Fibroblast of mammary gland (primary cell): ENCODE measurements at places on chromosomes 1 and 21.
A peak's percentile ranks its signal among the peaks of the same experiment; 100 is the strongest.

GRCh38 chr1:38285807-38286530, 239.4 kb upstream of the POU3F1 start:
- DNase-seq, result no peak

DNA sequence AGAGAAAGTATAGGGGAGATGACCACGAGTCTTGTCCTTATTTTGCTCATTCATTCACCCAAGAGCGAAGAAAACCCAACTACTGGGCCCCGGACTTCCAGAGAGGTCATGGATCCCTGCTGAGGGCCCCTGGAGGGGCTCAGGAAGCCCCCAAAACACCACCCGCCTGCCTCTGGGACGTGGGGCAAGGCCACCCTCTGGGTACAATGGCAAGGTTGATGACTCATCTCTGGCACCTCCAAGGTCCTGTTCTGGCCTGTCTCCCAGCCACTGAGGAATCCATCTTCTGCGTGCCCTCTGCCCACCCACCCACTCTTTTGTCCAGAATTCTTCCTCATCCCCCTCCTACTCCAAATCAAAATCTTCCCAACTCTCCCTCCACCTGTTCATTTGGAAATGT, 21.3 kb upstream of the PRDM15 start:
- DNase-seq, result no peak

GRCh38 chr1:66168948-66169671, 364.8 kb upstream of the SGIP1 start:
- peak; percentile 3 for DNase-seq

- DNase-seq, result peak; percentile 61
Measured at GRCh38 chr1:116954440-116954839, 44.7 kb downstream of the PTGFRN start.

DNA sequence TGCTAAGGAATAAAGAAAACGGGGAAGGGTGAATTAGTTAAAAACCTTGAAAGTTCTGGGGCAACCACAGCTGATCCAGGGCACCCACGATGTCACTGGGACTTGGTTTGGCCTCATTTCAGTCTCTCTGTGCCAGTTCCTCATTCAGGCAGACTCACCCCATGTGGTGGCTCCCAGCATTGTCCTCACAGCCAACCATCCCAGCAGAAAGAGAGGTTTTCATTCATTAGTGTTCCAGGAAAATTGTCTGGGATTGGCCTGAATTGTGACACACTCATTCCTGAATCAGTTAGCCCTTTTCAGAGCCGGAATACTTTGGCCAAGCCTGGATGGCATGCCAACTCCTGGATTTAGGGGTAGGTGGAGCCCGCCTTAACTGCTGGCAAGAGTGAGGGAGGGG, 367.7 kb downstream of the PRDM2 start:
- DNase-seq, result no peak

GRCh38 chr1:88022516-88022915, 661.6 kb upstream of the PKN2 start:
- no peak for DNase-seq

GRCh38 chr1:80988926-80989325, 811.8 kb upstream of the ADGRL2 start:
- peak; percentile 2 for DNase-seq

- DNase-seq, result no peak
Measured at GRCh38 chr1:63630666-63631065, 37.5 kb downstream of the PGM1 start.

DNA sequence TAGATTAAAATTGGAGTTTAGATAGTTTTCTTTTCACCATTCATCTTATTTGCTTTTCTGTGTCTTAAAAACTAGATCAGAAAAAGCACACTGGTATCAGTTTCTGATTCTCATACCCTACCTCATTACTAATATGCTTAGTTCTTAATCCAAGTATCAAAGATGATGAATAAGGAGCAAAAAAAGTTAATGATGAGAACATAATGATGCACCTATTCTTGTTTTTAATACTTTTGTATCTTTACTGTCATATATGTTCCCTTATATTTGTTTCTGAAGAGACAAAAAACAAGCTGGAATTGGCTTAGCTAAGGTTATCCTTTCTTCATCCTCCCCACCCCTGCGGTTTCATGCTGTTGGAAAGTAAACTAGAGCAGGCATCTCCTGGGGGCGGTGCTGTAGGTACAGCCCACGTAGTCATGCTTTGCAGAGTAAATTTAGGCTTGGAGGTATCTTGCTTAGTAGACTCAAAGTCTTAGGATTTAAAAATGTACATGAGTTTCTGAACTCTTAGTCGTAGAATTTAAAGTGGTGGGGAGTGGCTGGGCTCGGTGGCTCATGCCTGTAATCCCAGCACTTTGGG, 16.4 kb downstream of the CNIH4 start:
- no peak for DNase-seq

DNA sequence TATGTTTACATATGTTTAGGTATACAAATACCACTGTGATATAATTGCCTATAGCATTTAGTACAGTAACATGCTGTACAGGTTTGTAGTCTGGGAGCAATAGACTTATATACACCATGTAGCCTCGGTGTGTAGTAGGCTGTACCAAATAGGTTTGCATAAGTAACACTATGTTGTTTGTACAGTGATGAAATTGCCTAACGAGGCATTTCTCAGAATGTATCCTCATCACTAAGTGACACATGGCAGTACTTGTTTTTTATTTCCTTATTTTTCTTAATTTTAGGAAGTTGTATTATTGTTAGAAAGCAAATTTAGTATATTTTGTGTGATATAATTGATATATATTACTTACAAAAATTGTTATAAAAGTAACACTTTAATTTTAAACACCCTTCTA, 840.9 kb downstream of the LTN1 start:
- no peak for DNase-seq

GRCh38 chr1:192382758-192383157, 66.0 kb downstream of the RGS21 start:
- no peak for DNase-seq

DNA sequence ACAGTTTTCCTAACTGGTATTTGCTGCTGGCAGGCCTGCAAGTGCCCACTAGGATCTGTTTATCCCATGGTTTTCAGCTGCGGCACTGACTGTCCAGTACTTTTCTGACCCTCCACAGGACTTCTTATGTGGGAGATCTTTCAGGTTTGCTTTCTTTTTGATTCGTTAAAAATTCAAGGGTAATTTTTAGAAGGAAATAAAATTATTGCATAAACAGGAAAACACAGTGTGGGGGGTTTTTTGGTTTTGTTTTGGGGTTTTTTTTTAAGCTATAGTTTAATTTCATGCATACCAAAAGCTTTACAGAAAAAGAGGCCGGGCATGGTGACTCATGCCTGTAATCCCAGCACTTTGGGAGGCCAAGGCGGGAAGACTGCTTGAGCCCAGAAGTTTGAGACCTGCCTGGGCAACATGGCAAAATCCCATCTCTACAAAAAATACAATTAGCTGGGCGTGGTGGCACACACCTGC, 3.6 kb downstream of the NIBAN1 start:
- peak; percentile 49 for DNase-seq

DNA sequence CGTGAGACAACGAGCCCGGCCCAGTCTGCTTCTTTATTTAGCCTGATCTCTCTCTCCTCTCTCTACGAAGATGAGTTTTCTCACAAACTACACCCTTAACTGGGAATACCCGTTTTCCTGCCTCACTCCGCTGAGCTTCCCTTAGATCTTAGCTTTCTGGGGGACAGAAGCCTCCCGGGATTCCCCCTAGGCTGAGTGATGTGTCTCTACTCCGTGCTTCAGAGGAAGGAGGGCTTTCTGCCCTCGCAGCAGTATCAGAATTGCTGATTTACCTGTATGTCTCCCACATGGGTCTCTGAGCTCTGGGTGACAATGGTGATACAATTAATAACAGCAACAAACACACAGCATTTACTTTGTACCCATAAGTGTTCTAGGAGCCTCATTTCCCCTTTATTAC, 1.0 kb downstream of the ZBTB17 start:
- DNase-seq, result no peak

DNA sequence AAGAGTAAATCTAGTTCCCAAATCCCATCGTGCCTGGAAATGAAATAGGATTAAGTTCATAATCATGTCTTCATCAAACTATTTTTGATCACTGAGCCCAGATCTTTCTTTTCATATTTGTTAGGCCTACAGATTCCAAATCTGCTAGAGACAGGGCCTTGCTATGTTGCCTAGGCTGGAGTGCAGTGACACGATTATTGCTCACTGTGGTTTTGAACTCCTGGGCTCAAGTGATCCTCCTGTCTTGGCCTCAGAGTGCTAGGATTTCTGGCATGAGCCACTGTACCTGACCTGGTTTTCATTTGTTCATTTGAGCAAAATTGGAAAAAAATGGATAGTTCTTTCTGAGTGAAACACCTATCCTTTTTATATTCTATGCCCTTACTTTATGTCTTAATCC, 28.0 kb upstream of the DIPK1A start:
- peak; percentile 18 for DNase-seq
